ENCODE measurements at places on chromosomes 1 and 21.

- no peak for DNase-seq
These were observed 76.9 kb upstream of the LYST start for GRCh38 chr1:235943581-235944114.

- no peak for DNase-seq
These were observed 166.6 kb downstream of the GREM2 start for GRCh38 chr1:240445369-240445768.

DNA sequence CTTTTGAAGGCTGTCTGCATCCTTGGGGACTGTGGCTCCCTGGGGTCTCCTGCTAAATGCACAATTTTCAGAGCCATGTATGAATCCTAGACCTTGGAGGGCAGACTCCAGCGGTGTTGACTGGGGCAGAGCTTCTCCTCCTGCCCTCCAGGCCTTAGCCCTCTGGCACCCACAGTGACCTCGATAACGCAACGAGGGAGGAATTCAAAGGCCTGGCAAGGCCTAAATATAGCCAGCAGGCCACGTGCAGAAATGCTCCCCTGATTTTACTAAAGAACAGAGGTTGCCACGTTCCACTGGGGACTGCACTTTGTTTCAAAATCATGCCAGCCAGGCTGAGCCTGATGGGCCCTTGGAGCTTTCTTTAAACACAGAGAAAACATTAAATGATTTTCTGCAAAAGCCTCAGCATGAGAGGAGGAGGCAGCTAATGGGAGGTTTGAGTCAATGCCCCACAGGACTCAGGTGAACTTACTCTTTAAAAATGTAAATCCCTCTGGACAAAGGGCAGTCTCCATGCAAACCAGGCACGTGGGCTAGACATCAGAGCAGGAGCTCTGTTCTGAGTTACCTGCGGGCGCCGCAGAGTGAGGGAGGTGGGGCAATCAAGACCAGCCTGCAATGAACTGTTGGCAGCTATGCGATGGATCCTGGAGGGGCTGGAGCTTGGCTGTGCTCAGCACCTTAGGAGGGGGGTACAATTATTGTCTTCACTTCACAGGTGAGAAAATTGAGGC, 28.0 kb downstream of the GRIK3 start:
- DNase-seq = no peak

DNA sequence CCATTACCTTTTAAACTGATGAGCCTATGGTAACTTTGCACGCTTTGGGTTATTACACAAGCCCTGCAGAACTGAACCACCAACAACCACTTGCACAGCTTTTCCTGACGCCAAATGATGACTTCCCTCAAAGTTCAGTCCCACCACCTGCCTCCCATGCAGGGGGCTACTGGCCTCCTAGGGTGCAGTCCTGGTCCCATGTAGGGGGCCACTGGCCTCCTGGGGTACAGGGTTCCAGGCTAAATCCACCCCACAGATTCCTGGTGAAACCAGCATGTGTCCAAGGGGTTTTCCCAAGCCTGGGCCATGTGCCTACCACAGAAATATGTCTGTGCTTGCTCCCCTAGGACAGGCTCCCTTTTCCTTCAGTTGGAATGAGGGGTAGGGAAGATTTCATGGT, 73.4 kb upstream of the ZNF678 start:
- DNase-seq = no peak

- no peak for DNase-seq
These were observed 33.5 kb upstream of the TARBP1 start for GRCh38 chr1:234512451-234512861.

DNA sequence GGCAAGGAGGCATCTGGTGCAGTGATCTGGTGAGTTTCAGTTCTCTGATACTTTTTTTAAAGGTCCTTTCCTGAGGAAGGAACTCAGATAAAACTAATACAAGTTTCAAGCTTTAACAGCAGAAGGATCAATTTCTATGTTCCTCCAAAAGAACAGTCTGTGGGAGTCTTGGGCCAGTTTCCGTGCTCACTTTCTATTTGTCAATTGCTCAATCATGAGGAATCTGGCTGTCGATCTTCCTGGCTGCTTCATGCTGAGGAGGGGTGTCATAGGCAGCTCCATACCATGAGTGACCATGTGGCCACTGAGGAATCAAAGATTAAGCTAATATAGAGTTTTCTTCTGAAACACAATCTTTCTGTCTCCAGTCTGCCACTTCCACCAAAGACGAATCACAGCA, 11.4 kb upstream of the TMEM125 start:
- DNase-seq = no peak

- DNase-seq = no peak
These were observed 38.8 kb downstream of the DNASE2B start for GRCh38 chr1:84436876-84437655.

DNA sequence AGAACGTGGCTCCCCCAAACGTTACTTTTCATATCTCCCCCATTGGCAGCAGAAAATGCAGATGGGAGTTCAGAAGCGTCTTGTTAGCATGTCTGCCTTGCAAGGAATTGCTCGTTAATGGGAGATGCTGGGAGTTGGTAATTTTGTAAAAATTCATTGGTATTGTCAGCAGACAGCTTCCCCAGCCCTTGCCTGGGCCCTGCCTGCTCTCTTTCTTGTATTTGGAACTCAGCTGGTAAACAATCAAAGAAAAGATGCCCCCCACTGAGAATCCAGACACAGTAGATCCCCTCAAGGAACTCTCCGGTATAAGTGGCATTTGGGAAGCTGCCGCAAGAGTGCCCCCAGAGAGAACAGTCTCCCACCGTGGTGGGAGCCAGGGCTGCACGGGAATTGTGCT, 94.4 kb upstream of the IGSF21 start:
- DNase-seq = no peak

DNA sequence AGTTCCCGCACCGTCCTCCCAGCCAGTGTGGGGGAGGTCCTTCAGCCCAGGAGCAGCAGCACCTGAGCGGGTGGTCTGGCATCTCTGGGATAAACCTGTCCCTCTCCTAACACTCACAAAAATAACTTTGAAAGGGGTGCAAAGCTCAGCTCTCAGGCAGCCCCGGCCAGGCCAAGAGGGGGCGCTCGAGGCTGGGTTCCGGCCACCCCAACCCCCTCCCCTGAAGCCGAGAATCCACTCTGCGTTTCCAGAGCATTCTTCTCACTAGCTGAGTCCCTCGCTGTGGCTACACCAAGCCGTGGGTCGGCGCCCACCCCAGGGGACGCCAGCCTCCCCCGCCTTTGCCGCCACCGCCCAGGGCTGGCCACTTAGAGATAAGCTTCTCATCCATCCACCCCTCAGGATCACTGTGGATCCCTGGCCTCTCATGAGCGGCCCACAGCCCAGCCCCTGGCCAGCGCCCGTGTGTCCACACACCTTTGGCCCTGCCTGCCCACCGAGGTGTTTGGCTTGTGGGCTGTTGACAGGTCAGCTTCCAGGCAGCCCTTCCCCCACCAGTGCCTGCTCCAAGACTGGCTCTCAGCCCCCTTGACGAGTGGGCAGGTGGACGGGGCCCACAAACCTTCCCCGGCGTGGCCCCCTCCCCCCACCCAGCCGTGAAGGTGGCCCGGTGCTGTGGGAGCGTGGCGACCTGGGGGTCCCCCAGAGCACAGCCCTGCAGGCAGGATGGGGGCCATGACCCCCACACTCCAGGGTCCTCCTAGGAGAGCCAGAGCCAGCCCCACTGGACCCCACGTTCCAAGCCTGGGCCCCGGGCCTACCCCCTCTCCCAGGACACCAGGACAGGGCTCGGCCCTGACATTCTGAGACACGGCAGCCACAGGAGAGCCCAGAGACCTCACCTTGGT, 1.9 kb downstream of the FTCD start:
- DNase-seq = peak; percentile 38

- no peak for DNase-seq
These were observed 18.8 kb upstream of the F3 start for GRCh38 chr1:94560333-94560732.

DNA sequence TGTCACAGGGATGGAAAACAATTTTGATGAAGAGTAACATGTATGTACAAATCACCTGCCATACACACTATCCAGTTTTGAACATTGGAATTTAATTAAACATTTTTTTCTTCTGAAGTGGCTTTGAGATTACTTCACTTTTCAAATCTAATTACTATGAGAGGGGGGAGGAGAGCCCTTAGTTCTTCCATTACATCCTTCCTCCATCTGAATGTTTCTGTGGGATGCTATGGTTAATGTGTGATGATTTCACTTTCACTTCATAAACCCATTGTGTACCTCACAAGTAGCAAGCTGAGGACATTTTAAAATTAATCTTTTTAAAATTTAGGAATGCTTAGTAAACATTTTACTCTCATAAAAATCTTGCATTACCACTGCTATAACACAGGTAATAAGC, 156.9 kb downstream of the RUNX1 start:
- DNase-seq = no peak

DNA sequence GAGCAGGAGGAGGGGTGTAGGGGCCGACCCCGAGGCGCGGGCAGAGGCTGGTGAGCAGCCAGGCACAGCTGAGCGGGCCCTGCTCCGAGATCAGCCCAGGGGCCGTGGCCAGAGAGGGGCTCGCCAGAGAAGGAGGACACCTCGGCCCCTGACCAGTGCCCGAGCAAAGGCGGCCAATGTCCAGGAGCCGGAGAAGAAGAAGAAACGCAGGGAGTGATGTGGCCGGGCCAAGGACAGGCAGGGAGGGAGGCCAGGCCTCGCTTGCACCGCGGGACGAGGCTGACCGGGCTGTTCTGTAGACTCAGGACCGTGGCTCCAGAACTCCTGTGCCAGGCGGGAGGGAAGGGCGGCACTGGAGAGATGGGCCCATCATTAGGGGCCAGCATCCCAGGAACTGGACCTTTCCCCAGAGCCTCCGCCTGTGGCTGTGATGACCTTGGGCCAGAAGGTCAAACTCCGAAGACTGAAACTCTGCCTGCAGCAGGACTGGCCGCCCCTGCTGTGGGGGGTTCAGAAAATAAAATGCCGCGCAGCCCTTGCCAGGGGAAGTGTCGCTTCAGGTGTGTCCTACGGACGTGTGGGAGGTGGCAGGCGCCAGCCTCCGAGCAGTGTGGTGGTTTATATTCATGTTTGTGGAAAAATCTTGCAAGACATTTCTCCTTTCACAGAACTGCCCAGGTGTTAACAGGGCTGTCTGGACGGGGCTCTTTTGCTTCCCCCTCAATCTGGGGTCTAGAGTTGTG, 14.4 kb downstream of the RRP1 start:
- DNase-seq = no peak

DNA sequence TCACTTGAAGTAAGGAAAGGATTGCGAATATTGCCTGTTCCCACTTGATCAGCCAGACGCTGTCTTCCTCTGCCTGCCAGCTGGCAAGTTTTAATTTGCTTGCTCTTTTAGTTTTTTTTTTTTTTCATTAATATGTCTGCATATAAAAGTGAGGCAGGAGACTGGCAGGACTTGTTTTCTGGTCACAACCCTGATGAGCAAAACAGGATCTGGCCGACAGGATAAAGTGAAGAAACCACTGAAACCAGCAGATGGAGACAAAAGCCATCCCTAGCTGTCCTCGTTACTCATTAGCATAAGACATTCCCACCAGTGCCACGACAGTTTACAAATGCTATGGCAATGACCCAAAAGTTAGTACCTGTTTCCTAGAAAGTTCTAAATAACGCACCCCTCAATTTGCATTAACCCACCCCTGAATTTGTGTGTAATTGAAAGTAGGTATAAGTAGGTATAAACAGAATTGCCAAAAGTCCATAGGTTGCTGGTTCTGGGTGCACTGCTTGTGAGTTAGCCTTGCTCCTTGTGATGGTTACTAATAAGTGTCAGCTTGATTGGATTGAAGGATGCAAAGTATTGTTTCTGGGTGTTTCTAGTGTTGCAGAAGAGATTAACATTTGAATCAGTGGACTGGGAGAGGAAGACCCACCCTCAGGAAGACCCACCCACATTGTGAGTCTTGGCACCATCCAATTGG, 60.8 kb downstream of the ZNF684 start:
- DNase-seq = no peak

DNA sequence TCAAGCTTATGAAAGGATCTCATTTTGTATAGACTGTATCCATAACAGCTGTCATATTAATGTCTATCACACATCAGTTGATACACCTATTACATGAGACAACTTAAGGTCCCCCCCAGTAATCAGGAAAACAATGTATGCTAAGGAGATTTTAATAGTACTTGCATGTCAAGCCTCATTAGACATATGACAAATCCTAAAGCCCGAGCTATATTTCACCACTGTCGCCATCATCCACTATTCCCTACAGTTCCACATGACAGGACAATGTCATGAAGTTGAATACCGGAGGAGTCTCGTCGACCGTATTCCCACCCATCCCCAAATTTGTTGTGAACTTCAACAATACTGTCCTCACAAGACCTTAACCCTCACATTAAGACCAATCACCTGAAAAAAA, 3.4 kb downstream of the HMGN1 start:
- no peak for DNase-seq

DNA sequence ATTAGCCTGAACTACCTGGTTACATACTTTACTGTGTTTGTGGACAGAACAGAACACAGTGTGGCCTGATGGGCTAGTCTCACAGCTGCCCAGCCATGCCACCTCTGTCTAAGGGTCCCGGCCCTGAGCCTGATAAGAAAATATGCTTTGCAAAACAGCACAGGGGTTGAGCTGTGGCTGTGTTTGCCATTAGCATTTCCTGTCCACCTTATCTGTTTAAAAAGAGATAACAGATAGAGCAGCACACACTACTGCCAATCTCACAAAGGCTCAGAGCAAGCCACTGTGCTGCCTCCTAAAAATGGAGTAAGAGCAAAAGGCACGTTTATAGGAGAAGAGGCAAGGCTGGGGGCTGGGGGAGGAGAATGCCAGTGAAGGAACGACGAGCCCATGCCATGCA, 95.0 kb downstream of the SUSD4 start:
- no peak for DNase-seq

- DNase-seq = no peak
These were observed 288.5 kb upstream of the SNX7 start for GRCh38 chr1:98373056-98373455.

DNA sequence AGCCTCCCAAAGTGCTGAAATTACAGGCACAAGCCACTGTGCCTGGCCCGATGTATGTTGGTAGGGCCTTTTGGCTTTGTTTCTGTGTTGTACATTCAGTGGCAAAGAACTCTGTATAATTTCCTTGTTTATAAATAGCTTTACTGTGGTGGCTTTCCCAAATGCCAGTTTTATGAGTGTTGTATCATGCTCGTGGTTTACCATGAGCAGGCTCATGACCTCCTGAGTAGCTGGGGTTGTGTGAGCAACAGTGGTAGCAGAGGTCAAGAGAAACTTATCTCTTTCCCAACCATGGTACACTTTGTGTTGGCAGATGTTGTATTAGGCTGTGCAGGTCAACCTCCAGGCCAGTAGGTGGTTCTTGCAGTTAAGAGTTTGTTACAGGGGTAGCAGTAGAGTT, 420.4 kb upstream of the BEND5 start:
- DNase-seq = no peak
